Neural progenitor cell (in vitro differentiated cells): ENCODE measurements at places on chromosomes 6 and 20. TPM values are rescaled to one million over a fixed set of nuclear protein-coding genes. Genes with fewer than 3 reads are reported as not detected.

DNA sequence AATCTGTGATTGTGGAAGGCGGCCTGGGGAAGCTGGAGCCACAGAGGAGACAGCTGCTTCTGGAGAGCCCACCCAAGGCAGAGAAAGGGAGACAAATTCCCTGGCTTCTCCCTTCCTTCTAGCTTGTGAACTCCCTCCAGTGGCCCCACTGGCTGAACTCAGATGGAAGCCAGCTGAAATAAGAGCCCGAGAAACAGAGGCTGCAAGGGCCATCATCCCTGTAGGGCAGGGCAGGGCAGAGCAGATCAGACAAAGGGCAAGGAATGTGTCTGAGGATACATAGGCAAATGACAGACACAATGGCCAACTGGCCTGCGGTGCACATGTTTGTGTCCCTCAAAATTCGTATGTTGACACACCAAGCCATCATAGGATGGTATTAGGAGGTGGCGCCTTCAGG is 25.3 kb downstream of the MDFI start:
- peak; percentile 52 for DNase-seq

- DNase-seq: no peak
Measured at GRCh38 chr6:135322427-135323201, 141.5 kb downstream of the MYB start.

GRCh38 chr20:63752411-63753101 is 13.0 kb downstream of the SLC2A4RG start:
- DNase-seq: no peak

DNA sequence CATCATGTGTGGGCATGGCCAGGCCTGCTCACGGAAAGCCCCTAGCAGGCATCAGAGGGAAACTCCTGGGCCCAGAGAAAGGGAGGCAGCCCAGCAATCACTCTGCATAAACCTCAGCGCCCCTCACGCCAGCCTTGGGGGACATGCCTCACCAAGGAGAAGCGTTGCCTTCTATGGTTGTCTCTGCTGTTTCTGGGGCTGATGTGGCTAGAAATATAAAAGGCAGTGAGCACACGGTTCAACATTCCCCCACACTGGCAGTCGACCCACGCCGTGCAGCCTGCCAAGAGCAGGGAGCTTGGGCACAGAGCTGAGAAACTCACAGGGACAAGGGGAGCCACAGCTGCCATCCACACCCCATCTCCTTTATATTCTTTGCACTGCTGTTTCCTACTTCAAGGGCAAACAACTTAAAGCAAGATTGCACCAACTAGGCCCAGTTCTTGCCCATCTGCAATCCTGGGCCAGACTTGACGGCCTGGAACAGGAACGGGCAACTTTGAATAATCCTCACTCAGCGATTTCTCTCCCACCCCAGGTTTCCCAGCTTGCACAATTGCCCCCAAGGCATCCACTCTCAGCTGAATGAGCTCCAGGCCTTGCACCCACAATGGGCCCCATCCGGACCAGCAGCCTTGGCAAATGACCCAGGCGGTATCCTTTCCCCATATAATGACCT is 35.5 kb upstream of the FOXC1 start:
- DNase-seq: no peak

- peak; percentile 50 for DNase-seq
Measured at GRCh38 chr6:52420668-52421358, 671 bp downstream of the EFHC1 start.

GRCh38 chr6:7580927-7581618 is 8.9 kb upstream of the SNRNP48 start:
- DNase-seq: no peak

GRCh38 chr6:149500096-149500495 is 15.3 kb upstream of the ZC3H12D start:
- DNase-seq: no peak

DNA sequence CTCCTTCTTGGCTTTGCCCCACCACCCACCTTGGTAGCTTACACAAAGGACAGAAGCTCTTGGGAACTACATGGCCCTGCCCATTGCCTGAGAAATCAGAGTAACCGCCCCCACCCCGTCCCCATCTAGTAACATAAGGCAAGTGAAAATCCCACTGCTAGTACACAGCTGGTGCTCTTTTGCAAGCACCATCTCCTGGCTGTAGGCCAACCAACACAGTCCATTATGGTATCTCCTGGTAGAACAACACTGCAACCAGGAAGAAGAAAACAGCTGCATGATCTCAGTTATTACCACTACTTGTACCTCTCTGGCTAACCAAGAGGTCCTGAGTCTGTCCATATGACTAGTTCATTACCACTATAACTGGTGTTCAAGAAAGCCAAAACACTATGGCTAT is 841.1 kb upstream of the MANEA start:
- DNase-seq: no peak

DNA sequence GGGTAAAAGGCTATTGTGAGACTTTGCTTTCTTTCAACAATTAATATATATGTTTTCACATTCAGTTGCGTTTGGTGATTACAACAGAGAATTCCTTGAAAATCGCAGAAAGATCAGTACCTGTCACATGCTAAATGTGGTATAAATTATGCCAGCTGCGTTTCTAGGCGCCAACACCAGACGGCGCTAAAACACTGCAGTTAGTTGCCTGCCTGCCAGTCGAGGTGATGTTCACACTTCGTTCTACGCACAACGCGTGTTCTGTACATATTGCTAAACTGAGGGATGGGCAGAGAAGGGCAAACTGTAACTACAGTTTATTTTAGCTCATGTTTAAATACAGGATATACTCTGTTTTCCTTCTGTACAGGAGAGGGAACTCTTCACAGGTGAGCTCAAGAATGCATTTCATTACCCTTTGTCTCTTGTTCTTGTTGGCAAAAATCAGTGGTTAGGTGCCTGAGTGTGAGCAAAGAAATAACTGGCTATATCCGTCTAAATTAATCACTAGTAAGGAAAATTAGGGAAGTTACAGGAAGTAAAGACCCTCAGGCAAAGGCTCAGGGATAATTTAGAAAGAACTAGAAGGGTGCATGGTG is 100.1 kb upstream of the RGS17 start:
- DNase-seq: peak; percentile 79

GRCh38 chr20:20549704-20550103 is 162.7 kb downstream of the RALGAPA2 start:
- DNase-seq: no peak

GRCh38 chr20:47108994-47109393 is 214.4 kb downstream of the EYA2 start:
- DNase-seq: no peak

DNA sequence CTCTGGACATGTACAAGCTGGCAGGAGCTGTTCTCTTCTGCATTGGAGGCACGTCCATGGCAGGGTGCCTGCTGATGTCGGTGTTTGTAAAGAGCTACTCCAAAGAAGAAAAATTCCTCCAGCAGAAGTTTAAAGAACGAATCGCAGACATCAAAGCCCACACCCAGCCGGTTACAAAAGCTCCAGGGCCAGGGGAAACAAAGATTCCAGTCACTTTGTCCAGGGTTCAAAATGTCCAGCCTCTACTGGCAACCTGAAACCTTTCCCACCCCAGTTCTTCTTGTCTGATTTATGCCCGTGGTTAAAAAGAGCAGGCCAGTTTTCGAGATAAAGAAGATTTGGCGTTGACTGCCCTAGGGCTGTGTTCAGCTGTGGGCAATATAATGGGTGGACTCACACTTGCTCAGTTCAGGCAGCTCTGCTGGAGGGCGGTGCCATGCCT is 19.7 kb downstream of the NRSN1 start:
- DNase-seq: no peak

DNA sequence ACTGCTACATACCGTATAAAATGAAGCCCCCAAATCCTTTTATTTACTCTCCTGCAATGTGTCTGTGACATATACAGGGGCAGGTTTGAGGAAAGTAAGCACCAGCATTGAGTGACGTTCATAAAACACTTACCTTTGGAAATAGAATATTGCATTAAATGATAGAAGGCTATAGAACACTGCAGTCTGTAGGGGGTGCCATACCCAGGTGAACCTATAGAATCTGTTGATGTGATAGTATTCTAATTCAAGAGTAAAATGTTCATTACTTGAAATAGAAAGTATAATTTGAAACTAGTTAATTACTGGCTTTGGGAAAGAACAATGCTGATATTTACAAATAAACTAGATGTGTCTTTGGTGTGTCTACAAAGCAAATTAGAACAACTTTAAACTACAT is 47.0 kb upstream of the PRL start:
- no peak for DNase-seq

GRCh38 chr6:128554302-128554701 is 33.9 kb upstream of the PTPRK start:
- DNase-seq: no peak

Gene TRIM31
- total RNA-seq: not detected in 2 replicates

Gene GPRC6A
- 0.06 TPM in 1 of 2 replicates, not detected in the other for total RNA-seq

Gene ZNF292
- 44.1 and 66.8 TPM in 2 replicates for total RNA-seq

Gene TINAG
- not detected in 2 replicates for total RNA-seq

Gene ENPP4
- total RNA-seq: 13.1 and 22.9 TPM in 2 replicates
